ENCODE measurements at places on chromosomes 5 and 9.

DNA sequence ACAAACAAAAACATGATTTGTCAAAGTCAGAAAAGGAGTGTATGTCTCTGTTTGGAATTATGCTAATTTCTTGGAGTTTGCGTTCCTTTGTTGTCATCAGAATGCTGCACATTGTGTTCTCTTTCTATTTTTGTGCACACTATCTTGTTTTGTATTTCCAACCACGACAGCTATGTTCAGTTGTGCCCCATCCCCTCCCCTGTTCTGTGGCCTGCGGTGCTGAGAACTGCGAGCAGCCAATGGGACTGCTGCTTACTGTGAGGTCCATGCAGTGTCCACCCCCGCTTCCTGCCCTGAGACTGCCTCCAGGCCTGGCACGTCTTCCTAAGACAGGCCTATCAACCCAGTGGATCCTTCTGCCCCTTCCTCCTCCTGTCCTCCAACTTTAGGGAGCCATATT lies 76.8 kb downstream of the PALM2AKAP2 start:
- peak; percentile 64 for DNase-seq

- no peak for DNase-seq
These were observed 15.0 kb downstream of the ANKRD33B start for GRCh38 chr5:10578869-10579268.

GRCh38 chr9:137152844-137153405 lies 14.0 kb downstream of the GRIN1 start:
- no peak for DNase-seq

DNA sequence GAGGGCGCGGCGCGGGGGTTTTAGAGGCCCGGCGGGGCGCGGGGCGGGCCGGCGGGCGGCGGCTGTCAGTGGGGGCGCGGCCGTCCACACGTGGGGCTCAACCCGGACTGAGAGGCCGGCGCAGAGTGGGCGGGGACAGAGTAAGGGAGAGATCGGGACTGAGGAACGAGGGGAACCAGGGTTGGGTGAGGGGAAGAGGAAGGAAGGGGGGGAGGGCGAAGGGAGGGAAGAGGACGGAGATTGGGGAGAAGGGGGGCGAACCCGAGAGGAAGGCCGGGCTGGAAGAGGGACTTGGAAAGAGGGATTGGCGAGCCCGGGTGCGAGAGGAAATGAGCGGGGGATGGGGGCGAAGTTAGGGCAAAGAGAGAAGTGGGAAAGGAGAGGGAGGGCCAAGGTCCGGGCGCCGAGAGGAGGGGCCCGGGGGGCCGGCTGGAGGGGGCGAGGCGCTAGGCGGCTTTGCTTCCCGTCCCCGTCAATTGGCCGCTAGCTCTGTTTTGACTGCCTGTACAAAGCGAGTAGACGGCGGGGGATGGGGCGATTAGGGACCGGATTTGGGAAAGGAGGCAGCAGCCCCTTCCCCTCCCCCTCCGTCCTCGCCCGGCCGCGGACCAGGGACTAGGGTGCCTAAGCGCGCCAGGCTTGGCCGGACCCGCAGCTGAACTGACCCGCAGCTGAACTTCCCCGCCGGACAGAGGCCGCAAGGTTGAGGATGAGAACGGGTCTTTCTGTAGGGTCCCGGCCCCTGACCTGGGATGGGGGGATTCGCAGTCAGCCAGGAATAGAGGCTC lies 399 bp upstream of the FBN2 start:
- DNase-seq: peak; percentile 13

GRCh38 chr5:136772491-136772890 lies 407.1 kb upstream of the TRPC7 start:
- DNase-seq: no peak

GRCh38 chr9:126782053-126782388 lies 22.8 kb upstream of the ZBTB43 start:
- no peak for DNase-seq

DNA sequence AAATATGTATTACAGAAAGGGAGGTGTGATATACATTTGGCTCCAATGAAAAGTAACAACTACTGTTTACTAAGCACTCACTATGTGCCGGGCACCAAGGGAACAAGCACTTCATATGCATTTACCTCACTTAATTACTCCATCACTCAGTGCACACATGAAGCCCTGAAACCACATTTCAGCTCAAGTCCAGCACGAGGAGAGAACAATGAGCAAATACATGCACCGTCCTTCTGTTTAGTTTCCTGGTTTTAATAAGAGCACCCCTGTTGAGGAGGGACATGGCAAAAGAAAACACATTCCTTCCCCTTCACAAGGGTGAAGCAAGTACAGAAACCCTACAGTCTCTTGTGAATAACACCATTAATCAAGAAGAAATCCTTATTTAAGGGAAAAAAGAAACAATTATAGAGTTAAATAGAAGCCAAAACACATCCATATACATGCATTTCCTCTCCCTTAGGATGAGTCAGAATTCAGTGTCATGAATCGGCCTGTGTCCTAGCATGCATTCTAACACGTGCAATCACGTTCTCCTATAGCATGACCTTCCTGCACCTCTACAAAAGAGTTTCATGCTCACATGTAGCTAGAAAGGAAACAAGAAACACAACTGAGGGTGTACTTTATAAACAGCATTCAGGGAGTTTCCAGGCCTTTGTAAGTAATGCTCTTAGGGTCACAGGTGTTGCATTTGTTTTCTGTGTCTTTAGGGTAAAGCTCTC lies 411.6 kb downstream of the BNC2 start:
- DNase-seq: no peak

GRCh38 chr9:86819552-86819951 lies 127.8 kb downstream of the GAS1 start:
- no peak for DNase-seq

GRCh38 chr5:73968729-73969128 lies 342.7 kb downstream of the ARHGEF28 start:
- no peak for DNase-seq

GRCh38 chr5:138676002-138676401 lies 77.2 kb upstream of the CTNNA1 start:
- DNase-seq: no peak

GRCh38 chr9:77133011-77133410 lies 44.3 kb upstream of the VPS13A start:
- DNase-seq: no peak

DNA sequence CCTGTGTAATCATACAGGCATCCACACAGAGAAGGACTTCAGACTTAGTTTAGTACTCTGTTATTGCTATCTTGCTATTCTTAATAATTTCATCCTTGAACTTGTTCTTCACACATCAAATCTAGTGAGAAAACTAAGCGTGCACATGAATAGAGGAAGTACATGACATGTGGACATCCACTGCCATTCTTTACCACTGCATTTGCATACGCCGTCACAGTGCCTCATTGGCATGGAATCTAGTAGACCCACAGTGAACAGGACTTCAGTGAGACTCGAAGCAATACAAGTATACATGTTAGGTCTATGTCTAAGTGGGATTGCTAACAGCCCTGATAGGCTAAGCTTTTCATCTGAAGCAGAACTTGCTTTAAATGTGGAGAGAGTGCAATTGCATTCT lies 592.1 kb downstream of the TLE4 start:
- no peak for DNase-seq

GRCh38 chr9:14119694-14120514 lies 194.0 kb downstream of the NFIB start:
- no peak for DNase-seq
